ENCODE measurements at places on chromosomes 7 and 10.

DNA sequence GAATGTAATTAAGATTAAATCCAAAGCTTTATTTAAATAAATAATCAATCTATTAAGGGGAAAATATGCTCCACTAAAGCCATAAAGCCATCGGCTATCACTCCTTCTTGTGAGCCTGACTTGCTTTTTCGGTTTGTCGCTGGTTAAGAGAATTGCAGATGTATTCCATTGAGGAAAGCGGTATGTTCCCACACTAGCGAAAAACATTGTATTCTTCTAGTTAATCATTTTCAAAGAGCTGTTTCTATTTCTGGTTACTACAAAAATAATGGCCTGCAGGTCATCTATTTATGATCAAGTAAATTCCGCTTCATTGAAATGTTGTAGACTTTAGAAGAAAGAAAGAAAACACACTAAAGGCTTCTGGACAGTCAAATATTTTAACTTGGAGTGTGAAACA, 173.4 kb downstream of the CACNB2 start:
- no peak for DNase-seq

DNA sequence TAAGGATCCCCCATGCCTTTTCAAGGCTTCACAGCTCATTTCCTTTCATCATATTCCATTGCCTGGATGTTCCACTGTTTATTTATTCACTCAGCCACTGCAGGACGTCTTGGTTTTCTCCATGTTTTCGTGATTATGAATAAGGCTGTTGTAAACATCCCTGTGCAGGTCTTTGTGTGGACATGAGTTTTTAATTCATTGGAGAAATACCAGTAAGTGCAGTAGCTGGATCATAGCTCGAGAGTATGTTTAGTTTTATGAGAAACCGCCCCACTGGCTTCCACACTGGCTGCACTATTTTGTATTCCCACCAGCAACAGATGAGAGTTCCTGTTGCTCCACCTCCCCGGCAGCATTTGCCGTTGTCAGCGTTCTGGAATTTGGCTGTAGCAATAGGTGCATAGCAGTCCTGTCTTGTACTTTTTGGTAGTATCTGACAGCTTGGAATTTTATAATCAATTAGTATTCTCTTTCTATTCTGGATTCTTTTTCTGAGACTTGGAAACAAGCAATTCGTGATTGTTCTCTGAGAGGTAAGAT, 269.9 kb upstream of the PITRM1 start:
- DNase-seq = no peak

GRCh38 chr7:20216406-20217036, 663 bp downstream of the MACC1 start:
- no peak for DNase-seq

- DNase-seq = no peak
These were observed 882 bp downstream of the IRF5 start for GRCh38 chr7:128938544-128939074.

DNA sequence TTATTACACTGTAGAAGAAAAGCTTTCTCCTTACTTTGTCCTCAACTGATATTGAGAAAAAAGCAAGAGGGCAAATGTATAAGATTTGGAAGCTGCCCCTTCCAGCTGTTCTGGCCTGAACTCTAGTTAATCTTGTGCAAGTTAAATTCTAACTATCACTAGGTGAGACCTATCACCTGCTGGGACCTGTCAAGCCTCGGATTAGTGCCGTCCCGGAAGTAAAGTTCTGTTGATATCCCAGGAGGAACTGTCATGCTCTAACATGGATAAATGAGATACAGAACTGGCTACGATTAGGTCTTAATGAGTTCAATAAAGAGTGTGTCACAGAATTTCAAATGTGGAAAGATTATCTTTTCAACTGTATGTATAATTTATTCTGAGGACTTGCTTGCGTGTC, 1.2 kb upstream of the BPGM start:
- DNase-seq = no peak

DNA sequence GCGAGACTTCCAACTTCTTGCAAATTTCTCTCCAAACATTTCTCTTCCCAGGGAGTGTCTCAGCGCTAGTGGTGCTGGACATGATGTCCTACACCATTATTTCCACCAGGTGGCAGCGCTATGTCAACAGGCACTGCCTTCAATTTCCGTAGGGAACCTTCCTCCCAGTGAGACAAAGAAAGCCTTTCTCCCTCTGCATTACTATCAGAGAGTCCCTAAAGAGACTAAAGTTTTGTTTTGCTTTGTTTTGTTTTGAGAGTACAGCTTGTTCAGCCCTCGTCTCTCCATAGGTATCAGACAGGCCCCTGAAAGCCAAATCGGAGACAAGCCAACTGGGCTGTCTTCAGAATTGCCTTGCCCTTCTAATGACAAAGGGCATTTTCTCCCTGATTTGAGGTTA, 44.2 kb upstream of the GGCT start:
- no peak for DNase-seq

DNA sequence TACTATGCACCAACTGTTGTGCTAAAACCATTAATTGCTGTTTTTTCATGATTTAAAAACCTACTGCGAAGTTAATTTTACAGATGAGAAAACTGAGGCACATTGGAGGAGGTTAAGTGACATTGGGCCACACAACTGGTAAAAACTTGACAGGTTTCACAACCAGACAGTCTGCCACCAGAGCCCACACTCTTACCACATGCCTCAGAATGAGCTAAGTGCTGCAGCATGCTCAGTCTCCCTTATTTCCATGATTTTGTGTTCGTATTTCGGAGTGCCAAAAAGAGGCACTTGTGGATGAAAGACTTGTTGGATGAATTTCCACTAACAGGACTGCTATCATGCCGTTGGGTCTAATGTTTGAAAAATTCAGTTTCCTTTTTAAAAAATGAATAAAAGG, 77.4 kb downstream of the PCLO start:
- DNase-seq = no peak

- no peak for DNase-seq
These were observed 284.9 kb upstream of the SEMA3D start for GRCh38 chr7:85471740-85472139.

DNA sequence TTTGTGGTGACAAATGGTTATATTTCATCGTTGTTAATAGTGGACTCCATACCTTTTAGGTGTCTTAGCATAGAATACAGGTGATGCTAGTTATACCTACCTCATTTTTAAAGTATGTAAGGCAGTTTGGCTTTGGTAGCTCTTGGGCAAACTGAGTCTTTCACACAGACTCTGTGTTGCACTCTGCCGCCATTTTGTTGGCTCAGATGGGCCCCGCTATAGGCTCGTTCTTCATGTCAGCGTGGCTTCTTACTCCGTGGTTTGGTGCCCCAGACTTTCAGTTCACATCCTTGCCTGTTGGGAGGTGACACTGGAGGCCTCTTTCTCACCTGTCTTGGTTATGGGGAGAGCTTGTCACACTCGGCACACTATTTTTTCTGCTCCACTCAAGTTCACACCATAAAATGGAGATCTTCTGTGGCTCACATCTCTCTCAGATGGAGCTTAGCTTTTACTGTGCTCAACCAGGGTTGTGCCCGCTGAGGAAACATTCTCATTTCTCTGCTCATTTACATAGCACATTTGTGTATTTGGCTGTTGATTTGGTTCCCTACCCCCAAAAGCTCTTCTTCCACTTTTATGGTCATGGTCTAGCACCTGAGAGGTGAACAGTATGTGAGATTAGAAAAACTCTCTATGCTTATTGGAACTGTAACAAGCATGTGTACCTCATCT, 178.5 kb downstream of the ARID5B start:
- no peak for DNase-seq

GRCh38 chr7:7164591-7164990, 17.8 kb upstream of the C1GALT1 start:
- DNase-seq = no peak

DNA sequence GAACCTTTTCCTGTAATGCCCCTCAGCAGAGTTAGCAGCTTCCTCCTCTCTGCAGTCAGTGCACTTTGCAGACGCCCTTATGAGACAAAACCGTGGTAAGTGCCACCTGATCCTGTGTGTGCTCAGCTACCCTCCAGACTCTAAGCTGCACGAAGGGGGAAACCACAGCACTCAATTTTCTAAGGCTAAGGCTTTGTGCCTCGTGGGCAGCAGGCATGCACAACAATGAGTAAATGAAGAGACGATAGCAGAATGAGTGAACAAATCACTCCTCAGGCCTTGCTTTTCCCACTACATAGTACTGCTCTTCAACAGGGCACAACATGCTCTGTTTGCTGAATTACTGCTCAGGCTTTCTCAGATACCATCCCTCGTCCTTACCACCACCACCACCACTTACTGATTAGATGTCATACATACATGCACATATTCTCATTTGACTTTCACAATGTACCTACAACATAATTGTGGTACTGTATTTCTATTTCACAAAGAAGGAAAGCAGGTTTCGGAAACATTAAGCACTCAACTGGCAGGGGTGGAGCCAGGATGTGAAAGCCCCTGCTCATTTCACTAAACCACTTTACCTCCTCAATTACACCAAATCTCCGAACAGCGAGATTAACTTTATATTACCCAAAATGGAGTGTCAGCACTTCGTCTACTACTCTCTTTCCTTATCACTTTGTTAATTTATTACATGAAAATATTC, 85.4 kb downstream of the ICA1 start:
- DNase-seq = peak; percentile 28

DNA sequence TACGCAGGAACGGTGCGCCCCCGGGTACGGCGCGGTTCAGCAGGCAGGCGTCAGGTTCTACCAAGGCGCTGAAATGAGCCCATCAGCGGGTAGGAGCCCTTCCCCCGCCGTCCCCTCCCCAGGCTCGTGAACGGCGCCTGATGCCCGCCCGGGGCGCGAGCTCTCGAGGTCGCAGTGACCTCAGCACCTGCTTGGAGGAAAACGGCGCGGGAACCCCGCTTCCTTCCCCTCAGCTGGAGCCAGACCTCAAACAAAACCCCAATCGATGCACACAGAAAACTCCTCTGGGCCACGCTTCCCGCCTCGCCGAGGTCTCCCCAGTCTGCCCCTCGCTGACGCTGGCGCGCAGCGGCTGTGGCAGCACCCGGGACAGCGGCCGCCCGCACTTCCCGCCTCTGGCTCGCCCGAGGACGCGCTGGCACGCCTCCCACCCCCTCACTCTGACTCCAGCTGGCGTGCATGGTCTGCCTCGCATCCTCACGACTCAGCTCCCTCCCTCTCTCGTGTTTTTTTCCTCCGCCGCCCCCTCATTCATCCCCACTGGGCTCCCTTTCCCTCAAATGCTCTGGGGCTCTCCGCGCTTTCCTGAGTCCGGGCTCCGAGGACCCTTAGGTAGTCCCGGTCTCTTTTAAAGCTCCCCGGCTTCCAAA, 514 bp upstream of the GAD2 start:
- no peak for DNase-seq

- no peak for DNase-seq
These were observed 496.9 kb upstream of the CELF2 start for GRCh38 chr10:10520491-10521385.

- DNase-seq = no peak
These were observed 54.1 kb downstream of the JAZF1 start for GRCh38 chr7:28126410-28127041.

Measured in stimulated activated CD8-positive, alpha-beta memory T cell treated with anti-CD3 and anti-CD28 coated beads, Interleukin-2, amount 100 ng/mL, for 1 hour (primary cell).